ENCODE measurements at places on chromosomes 3 and 15.

- DNase-seq: no peak
These were observed 75.2 kb downstream of the CGNL1 start for GRCh38 chr15:57451555-57451954.

DNA sequence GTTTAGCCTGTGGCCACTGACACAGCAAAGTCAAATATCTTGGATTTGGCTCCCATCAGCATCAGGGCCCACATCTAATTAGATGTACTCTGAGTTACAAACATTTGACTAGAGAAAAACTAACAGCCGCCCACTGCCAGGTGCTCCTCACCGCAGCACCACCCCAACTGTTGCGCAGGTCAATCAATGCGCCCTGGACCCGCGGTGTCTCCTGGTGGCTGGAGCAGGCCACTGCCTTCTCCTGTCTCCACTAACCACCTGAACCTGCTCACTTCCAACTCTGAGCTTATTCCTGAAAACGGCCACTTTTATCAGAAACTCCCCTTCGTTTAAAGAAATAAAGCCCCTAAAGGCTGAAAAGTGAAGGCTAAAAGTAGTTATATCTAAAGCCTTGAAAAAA lies 4.3 kb downstream of the RIOX2 start:
- DNase-seq: no peak

GRCh38 chr3:159796744-159797143 lies 191.9 kb upstream of the IL12A start:
- DNase-seq: no peak

DNA sequence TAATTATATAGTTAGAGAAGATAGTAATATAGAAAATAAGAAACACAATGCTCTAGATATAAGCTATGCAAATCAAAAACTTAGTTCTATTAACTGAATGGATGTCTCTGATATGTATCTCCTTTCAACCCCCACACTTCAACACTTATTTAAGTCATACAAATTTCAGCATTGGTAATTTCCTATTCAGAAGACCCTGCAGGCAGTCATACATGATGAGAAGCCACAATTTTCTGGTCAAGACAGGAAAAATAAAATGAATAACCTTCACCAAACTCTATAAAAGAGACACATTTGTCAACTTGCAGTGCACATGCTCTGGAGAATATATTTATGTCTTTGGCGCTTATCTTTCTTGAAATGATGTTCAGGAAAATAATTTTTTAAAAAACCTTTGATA lies 578 bp upstream of the BCHE start:
- no peak for DNase-seq

DNA sequence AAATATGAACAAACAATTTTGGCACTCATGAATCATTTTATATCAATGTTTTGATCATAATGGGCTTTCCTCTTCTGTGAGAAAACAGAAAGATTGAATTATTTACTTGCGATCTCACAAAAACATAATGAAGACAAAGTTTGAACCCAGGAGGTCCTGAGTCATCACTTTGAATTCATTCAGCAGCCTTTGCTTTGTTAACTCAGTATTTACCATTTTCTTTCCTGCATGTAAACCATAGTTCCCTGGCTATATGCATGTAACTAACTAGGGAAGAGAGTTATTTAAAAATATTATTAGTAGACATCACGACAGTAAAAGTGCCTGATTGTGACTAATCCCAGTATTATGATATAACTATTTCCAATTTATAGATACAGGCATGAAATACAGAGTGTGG lies 1026.2 kb downstream of the PLOD2 start:
- no peak for DNase-seq

GRCh38 chr15:47486040-47486439 lies 231.3 kb upstream of the SEMA6D start:
- DNase-seq: no peak

GRCh38 chr3:65888980-65889706 lies 149.6 kb downstream of the MAGI1 start:
- no peak for DNase-seq

DNA sequence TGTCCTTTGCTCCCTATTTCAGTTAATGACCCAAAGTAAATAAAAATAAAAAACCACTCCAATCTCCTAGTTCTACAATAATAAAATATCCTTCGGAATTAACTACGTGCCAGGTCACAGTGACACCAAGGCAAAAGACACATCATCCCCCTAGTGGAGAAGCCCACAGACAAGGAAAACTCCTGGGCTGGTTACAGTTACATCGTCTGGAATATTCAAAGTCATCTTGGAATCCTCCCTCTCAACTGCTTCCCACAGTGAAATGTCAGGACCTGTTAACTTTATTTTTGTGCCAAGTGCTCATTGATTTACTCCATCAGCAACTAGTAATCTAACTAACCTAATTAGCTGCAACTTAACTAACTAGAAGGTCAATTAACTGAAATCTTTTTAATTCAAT lies 349.3 kb downstream of the MAGI1 start:
- no peak for DNase-seq

- DNase-seq: no peak
These were observed 474.3 kb downstream of the RSL24D1 start for GRCh38 chr15:54722342-54722986.

GRCh38 chr3:167854846-167855245 lies 119.3 kb downstream of the SERPINI1 start:
- no peak for DNase-seq

- peak; percentile 88 for DNase-seq
These were observed at the start of gene LPCAT4 for GRCh38 chr15:34367101-34368081. LPCAT4 (minus strand) TSS chr15:34367196; CDS start chr15:34367100, 96 bp downstream.

- DNase-seq: peak; percentile 99
These were observed 608 bp upstream of the NDUFAF3 start for GRCh38 chr3:49021213-49021812.

DNA sequence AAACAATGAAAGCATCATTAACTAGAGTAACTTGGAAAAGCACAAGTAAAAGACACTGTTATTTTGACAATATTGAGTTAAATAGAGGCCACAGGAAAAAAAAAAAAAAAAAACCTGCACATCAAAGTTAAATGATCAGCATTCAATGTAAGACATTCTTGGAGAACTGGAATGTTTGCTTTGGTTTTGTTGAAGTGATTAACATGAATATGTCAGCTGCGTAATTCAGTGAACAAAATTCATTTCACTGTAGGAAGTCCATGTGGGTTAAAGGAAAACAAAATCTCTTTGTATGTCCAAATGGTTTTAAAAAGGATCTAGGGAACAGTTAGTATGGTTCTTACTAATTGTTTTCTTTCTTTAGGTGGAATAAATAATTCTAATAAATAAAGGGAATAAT lies 252.8 kb upstream of the CNTN6 start:
- DNase-seq: no peak

DNA sequence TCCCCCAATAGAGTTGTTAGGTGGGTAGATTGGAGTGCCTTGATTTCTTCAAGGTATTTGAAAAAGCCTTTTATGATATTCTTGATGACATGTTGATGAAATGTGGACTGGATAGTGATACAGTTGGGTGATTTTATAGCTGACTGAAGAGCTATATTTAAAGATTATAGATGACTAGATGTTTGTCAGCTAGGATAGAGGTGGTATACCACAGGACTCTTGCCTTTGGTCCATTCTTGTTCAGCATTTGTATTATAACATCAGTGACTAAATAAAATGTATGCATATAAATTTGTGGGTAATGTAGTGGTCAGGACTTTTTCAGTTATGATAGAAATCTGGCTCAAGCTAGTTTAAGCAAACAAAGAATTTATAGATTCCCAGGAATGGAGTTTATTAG lies 143.9 kb downstream of the ZNF609 start:
- DNase-seq: no peak

GRCh38 chr15:59997070-59997701 lies 6.9 kb upstream of the FOXB1 start:
- DNase-seq: peak; percentile 82

DNA sequence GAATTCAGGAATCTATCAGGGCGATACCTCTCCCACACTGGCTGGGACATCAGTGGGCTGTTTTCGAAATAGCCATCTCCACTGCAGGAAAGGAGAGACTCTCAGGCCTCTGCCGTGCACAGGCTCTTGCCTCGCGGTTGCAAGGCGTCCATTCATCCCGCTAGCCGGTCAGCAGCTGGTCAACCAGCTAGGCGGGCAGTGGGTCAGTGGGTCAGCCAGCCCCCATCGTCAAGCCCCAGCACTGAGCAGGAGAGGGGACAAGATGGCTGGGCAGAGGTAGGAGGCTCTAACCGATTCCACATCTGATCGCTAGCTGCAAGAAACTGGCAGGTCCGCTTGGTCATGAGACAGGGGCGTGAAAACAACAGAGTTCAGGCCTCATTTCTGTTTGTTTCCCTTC lies 45.1 kb downstream of the MUC4 start:
- DNase-seq: peak; percentile 1

GRCh38 chr3:39150803-39151631 lies 2.4 kb downstream of the CSRNP1 start:
- peak; percentile 84 for DNase-seq

DNA sequence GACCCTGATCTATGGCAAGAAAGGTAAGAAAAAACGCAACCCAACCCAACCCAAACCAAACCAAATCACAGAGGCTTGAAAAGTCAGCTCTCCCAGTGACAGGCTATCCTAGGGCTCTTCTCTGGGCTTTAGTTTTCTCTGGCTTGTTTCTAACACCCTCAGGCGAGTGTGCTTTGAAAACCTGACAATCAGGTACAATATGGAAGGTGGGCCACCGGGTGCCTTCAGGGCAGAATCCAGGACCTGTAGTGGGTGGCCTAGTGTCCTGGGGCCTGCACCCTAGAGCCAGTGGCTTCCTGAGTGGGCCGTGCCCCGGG lies 46.8 kb downstream of the BHLHE40 start:
- no peak for DNase-seq

GRCh38 chr3:24810881-24811280 lies 316.2 kb upstream of the THRB start:
- DNase-seq: peak; percentile 63

DNA sequence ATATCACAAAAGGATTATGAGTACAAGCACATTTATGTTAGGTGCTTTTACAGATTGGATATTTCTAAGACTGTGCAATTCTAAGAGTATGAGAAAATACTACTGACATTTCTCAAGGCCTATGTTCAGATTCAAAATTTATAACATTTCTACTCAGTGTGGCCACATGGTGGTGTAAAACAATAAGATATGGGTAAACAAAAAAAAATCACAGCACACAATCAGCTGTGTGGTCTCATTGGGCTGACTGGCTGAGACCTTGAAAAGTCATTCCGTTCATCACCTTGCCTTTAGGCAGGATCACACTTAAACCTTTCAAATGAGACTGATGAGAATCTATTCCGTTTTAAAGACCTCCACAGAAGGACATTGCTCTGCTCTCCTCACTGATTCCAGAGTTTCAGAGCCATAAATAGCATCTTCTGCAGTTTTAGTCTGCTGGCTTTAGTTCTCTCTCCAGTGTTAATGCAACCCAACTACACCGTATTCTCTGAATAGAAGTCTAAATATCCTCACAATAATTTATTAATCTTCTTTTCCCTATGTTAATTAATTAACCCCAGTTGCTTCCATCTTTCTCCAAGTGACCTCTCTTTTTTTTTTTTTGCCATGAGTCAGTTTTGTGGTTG lies 158.2 kb downstream of the SPATA16 start:
- DNase-seq: peak; percentile 16

GRCh38 chr15:83283813-83284558 lies 478 bp downstream of the BNC1 start:
- no peak for DNase-seq

GRCh38 chr3:96959901-96960641 lies 145.7 kb downstream of the EPHA6 start:
- DNase-seq: no peak

DNA sequence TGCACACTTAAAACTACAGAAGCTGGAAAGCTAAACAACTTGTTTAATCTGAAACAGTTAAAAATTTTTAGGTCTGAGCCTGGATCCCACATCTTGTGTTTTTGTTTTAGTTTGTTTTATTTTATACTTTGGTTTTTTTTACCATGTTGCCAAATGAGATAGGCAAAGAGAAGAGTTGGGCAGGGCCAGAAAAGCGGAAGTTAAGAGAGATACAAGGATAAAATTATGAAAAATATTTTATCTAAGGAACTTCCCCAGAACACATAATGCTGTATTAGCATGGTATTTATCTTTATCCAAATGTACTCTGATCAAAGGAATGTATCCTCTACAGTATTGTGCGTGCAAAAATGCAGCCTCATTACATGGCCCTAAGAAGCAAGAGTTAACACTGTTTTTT lies 50.7 kb downstream of the PROS1 start:
- DNase-seq: no peak

DNA sequence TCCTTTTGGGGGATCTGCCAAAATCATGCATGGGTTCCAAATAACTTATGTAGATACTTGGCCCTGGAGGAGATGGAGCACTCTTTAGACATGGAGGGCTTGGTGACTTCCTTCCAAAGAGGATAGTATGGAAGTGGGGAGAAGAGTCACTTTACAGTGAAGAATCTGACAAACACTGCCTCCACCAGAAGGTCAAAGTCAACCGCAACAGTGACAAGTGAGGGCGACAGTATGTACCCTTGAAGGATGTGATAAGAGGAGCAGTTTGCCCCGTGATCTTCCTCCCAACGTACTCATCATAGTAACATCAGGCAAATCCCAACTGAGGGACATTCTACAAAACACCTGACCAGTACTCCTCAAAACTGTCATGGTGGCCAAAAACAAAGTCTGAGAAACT lies 62.0 kb downstream of the LMCD1 start:
- no peak for DNase-seq

DNA sequence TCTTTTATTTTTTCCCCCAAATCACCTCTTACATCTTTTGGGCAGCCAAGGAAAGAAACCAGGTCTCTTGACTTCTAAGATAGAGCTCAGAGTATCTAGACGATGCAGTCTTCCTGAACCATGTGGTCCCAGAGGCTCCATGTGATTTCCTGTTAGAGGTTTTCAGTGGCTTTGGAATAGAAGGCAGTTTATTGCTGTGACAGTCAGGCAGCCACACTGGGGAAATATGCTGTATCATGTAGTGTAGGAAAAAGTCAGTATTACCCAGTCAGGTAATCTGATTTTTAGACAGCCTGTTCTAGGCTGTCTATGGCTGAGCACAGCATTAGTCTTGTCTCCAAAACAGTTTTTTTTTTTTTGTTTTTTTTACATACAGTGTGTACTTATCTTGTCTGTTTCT lies 294.3 kb downstream of the THSD4 start:
- DNase-seq: no peak

- DNase-seq: peak; percentile 37
These were observed 402.1 kb downstream of the CADM2 start for GRCh38 chr3:85360742-85361387.
